ENCODE measurements at places on chromosomes 6 and 20.

DNA sequence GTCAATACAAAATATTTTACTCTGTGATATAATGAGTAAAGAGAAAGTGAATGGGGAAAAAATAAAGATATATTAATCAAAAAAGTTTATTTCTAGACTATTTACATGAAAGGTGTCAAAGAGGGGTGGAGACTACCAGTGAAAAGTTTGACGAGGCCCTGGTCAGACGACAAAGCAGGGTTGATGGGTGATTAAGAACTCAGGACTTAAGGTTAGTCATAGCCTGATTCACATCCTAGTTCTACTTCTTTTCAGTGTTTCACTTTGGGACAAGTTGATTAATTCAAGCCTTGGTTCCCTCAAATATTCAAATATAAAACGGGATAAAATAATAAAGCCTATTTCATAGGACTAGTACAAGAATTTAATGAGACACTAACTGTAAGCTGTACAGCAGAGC is 178.2 kb upstream of the HS3ST5 start:
- DNase-seq, result no peak

DNA sequence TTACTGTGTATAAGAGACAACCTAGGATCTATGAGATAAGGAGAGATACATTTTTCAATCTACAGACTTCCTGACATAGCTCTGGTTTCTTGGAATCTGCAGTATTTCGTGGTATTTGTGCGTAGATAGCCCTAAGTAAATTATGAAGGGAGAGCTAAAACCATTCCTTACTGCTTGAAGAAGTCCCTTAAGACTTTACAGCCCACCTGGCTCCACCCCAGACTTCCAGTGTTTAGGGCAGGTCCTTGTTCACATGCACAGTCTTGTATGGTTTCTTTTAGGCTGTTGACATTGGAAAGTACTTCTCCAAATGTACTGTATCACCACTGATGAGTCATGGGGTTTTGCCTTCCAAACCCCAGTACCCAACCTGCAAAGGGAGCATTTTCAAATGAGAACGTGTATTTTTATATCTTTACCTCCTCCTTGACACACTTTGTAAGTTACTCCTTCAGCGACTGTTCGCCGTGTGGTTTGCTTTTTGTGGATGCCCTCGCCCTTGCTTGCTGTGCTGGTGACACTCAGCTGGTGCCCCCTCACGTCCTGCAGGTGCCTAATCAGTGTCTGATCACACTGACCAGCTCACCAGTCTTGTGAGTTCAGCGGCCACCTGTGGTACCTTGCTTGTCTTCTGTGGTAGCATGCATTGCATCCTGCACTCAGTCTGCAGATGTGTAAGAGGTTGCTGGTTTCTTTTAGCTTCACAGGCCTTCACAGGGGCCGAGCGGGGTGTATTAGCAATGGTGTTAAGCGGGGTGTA is 73.3 kb downstream of the IGF2R start:
- no peak for DNase-seq

GRCh38 chr6:112592159-112592558 is 245.0 kb downstream of the RFPL4B start:
- DNase-seq, result no peak

- DNase-seq, result no peak
These were observed 956.6 kb downstream of the KIF16B start for GRCh38 chr20:15616626-15617025.

DNA sequence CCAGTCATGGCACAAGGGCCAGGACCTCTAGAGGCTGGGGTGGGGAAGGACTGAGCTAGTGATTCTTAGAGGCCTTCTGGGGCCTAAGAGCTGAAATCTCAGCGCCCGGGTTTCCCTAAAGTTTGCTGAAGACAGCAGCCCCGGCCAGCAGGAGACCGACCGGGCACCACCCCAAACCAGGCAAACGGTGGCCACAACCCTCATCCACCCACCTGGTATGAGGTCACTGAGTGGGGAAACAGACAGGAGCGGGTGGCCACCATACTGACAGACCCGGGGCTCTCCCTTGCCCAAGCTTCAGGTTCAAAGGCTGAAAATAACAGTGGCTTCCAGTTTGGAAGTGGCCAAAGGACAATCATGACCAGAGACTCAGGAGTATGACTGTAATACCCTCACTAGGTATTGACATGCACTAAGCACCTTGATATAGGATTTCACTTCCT is 35.0 kb upstream of the ID1 start:
- DNase-seq, result no peak
